ENCODE measurements at places on chromosomes 4 and X.
A peak's percentile ranks its signal among the peaks of the same experiment; 100 is the strongest.

GRCh38 chr4:20331642-20332041, 79.9 kb downstream of the SLIT2 start:
- DNase-seq: no peak

- DNase-seq: no peak
Observed at GRCh38 chrX:9345957-9346356, 118.9 kb upstream of the TBL1X start.

- DNase-seq: no peak
Observed at GRCh38 chrX:8204943-8205342, 33.9 kb upstream of the VCX2 start.

- DNase-seq: no peak
Observed at GRCh38 chrX:70470850-70471289, 26.2 kb downstream of the DLG3 start.

- no peak for DNase-seq
Observed at GRCh38 chrX:120120223-120120622, 4.5 kb upstream of the RHOXF1 start.

DNA sequence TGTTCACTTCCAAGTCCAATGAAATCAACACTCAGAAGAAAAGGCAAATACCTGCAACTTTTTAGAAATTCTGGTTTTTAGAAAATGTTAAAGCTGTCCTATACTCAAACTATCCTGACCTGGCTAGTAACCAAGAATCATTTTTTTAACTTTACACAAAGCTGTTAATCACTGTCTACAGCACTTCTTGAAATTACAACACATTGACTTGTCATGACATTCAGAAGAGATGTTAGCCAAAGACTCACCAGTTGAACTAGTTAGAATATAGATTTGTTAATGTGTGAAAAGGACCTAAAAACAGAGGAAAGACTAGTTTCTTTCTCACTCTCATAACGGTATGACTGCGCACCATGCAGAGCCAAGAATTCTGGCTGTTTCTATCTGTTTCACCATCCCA, 98.8 kb downstream of the COX18 start:
- no peak for DNase-seq

- no peak for DNase-seq
Observed at GRCh38 chr4:143597276-143597675, 83.8 kb downstream of the SMARCA5 start.

- DNase-seq: peak; percentile 83
Observed at GRCh38 chrX:142483965-142484364, 278.9 kb upstream of the MAGEC2 start.

GRCh38 chr4:24557026-24558025, 27.0 kb downstream of the DHX15 start:
- DNase-seq: no peak

DNA sequence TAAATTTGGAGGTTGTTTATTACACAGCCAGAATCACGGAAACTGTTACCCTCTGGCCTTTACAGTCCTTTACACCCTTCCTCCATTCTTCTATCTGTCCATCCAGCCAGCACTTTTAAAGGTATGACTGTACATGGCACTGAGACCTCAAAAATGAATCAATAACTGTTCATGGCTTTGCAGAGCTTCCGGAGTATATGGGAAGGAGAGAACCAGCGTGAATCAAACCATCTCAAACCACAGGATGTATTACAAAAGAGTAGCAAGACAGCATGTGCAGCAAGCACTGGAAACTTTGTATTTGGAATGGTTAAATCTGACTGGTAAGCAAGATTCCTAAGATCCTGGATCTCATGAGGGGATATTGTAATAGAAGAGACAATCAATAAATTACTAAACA, 228.5 kb upstream of the CASK start:
- DNase-seq: no peak

- no peak for DNase-seq
Observed at GRCh38 chr4:156335721-156336120, 382.1 kb upstream of the CTSO start.

- DNase-seq: no peak
Observed at GRCh38 chrX:65971151-65971550, 68.7 kb downstream of the VSIG4 start.

DNA sequence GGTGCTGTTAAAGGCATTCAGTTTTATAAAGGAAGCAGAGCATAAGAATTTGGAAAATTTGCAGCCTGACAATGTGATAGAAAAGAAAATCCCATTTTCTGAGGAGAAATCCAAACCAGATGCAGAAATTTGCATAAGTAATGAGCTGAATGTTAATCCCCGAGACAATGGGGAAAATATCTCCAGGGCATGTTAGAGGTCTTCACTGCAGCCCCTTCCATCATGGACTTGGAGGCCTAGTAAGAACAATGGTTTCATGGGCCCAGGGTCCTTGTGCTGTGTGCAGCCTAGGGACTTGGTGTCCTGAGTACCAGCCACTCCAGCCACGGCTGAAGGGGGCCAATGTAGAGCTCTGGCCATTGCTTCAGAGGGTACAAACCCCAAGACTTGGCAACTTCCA, 542.7 kb upstream of the NR3C2 start:
- DNase-seq: no peak

GRCh38 chrX:138771047-138771446, 59.5 kb upstream of the FGF13 start:
- DNase-seq: no peak

DNA sequence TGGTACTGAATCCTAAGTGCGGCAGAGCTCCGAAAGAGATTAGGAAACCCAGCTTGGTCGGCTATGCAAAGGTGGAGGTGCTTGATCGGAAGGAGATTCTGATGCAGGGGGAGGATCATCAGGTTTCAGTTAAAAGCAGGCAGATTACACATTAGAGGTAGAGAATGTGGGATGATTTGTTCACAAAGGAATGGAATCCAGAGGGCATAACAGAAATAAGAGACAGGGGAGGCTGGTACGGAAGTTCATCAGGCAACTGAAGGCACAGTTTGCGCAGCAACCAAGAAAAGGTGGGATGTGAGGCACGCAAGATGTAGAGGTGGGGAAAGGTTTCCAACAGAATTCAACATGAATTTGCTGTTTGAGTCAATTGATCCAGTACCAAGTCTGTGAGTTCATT, 424 bp upstream of the ZNF330 start:
- DNase-seq: no peak

GRCh38 chr4:123417813-123418212, 21.2 kb downstream of the SPRY1 start:
- DNase-seq: no peak

- DNase-seq: no peak
Observed at GRCh38 chr4:128570387-128570975, 239.0 kb upstream of the JADE1 start.
